Caco-2 (cell line): ENCODE measurements at places on chromosomes 12 and 14.
A peak's percentile ranks its signal among the peaks of the same experiment; 100 is the strongest.

DNA sequence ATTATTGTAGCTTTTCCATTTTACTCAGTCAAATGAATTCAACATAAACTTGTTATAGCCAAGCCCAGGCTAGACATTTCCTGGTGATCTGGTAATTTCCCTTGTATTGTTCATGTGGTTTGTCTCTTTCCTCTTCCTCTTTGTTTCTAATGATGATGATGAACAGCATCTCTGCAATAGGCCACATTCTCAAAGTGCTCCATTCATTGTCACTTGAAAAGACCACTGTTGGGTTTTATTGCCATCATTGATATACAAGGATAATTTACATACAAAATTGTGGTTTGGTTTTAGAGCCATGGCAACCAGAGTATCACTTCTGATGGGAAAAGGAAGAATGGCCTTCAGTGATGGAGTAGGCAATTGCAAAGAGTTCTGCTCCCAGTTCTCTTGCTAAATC, 379.3 kb downstream of the RGS6 start:
- H3K36me3 ChIP-seq = no peaks in the 10 kb centered on the region
- no peaks in the 10 kb centered on the region for H3K27me3 ChIP-seq
- no peak overlapping the region for H3K4me3 ChIP-seq
- no peak for DNase-seq
- H3K4me1 ChIP-seq = no peaks in the 10 kb centered on the region

DNA sequence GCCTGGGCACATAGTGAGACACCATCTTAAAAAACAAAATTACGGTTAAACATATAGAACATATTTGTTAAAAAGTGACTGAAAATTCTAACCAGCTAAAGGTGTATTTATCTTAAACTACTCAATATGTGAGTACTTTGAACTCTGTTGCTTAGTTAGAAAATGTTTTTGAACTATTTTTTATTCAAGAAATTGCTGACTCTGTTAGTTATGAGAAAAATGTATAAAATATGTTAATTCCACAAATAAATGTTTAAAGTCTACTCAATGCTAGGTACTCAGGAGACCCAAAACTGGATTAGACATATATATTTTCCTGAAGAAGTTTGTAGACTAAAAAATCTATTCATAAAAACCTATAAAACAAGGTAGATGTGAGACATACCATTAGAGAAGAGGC, 23.0 kb upstream of the GPR33 start:
- no peaks in the 10 kb centered on the region for H3K27me3 ChIP-seq
- H3K36me3 ChIP-seq = no peaks in the 10 kb centered on the region
- no peak for DNase-seq
- H3K27ac ChIP-seq = no peak overlapping the region
- H3K4me3 ChIP-seq = no peak overlapping the region

GRCh38 chr12:55931780-55932550, 1.0 kb downstream of the DGKA start:
- peak overlapping the region; percentile 80 for H3K4me3 ChIP-seq
- DNase-seq = no peak
- H3K36me3 ChIP-seq = no peaks in the 10 kb centered on the region
- no peaks in the 10 kb centered on the region for H3K27me3 ChIP-seq
- peak overlapping the region; percentile 49 for H3K27ac ChIP-seq

DNA sequence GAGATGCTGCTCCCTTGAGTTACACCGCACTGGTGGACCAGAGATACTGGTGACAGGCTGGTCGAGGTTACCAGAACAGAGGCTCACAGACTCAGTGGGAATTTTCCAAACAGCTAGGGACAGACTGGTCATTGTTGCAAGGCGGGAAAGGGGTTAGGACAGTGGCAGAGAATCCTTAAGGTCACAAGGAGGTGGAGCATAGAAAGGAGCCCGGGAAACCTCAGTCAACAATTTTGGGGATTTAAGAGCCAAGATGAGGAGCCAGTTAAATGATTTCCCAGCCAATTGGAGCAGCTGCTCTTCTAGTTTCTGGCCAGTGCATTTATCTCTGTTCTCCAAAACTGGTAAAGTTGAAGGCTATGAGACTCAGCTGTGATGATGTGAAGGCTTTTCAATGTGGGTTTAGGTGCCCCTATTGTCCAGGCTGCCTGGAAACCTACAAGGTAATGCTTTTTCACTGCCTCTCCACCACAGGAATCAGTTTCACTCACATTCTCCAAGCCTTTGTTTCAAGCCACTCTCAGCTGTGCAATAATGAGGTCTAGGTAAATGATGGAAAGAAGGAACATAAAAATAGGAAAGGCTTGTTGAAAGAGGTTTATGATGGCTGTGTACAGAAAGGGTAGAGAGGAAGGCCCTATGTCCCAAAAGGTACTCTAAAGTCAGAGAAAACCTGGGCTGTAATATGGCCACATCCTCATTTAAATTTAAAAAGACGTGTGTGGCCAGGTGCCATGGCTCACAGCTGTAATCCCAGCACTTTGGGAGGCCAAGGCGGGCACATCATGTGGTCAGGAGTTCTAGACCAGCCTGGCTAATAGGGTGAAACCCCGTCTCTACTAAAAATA, 7.0 kb upstream of the TNS2 start:
- no peaks in the 10 kb centered on the region for H3K27me3 ChIP-seq
- H3K4me1 ChIP-seq = peaks cover 29% of the 10 kb centered on the region
- DNase-seq = no peak
- H3K36me3 ChIP-seq = peaks cover 7% of the 10 kb centered on the region
